KBM-7 (cell line): ENCODE measurements at places on chromosomes 3 and 15.

DNA sequence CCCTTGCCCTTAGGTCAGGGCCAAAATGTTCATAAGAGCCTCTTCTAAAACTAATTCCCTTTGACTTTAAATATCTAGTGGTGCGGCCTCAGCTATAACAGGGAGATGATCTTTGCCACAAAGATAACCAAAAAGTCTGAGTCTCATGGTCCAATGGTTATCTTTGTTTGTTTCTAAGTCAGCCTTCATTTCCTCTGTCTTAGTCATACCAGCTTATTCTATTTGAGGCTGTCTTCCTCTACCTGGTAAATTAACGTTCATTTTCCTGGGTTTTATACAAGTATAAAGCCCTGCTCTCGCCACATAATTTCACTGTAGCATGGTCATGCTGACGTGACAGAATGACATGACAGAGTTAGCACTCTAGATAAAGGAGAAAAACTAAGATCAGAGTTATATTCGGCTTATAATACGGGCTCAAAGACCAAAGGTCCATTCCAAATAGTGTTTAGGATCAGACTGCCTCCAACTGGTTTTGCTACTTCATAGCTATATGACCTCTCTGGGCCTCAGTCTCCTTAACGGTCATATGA, 18.4 kb downstream of the ZNF860 start:
- DNase-seq, result no peak

DNA sequence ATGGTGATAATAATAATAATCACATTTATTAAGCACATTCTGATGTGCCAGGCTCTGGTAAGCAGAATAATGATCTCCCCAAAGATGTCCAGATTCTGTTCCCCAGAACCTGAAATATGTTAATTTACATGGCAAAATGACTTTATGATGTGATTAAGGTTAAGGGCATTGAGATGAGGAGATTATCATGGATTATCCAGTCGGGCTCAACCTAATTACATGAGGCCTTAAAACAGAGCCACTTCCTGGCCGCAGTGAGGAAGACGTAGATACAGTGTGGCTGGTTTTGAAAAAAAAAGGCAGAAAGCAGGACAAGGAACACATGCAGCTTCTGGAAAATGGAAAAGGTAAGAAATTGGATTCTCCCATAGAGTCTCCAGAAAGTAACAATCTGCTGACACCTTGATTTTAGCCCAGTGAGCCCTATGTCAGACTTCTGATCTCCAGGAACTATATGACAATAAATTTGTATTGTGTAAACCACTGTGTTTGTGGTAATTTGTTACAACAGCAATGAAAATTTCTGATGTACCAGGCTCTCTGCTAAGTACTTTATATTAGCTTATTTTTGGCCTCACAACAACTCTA, 126.7 kb downstream of the ALCAM start:
- DNase-seq, result no peak

DNA sequence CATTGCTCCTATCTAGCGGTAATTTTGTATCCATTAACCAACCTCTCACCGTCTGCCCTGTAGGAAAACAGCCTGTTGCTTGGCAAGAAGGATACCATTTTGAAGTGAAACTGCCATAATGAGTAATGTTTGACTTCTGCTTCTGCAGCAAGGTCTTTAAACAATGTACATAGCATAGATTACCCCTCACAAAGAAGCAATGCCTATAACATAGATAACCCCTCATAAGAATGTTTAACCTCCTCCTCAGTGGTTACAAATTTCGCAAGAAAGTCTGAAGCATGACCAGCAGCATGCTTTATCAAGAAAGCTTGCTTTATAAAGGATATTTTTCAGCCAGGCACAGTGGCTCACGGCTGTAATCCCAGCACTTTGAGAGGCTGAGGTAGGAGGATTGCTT, 61.2 kb upstream of the MFGE8 start:
- DNase-seq, result no peak

DNA sequence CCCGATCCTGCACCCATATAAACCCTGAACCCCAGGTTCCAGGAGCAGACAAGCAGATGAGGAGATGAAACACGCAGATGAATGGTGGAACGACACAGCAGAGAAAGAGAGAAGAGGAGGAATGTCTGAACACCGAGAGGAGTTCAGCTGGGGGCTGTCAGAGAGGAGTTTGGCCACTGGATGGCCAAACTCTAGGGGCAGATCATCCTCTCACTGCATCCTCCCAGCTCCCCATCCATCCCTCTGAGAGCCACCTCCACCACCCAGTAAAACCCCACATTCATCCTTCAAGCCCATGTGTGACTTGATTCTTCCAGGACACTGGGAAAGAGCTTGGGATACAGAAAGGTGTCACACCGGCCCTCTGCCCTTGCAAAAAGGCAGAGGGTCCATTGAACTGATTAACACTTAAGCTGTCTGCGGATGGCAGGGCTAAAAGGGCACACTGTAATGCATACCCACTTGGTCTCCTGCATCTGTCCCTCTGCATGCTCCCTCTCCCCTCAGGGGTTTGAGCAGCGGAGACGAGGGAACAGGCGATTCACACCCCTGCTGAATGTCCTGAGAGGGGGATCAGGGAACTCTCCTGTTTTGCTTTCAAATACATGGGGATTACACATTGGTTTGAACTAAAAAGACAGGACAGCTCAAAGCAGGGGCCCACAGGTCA, 53.8 kb downstream of the TMED3 start:
- DNase-seq, result no peak

DNA sequence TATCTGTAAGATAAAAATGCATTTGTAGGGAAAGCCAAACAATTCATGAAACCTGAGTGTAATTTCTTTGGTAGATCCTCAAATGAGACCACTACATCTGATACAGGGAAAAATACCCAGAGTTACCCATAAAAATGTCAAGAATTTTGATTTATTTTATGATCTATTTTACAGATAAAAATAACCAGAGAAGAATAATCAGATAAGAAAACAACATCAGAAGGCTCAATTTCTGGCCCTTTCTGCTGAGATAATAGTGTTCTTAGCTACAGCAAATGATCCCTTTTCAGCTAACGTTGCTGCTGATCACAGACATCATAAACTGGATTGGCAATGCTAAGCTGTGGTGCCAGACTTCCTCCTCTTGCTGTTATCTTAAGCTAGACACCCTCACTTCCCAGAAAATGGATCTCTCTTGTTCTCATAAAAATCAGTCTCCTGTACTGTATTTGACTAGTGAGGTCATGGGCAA, 21.3 kb upstream of the TMEM108 start:
- no peak for DNase-seq

- DNase-seq, result no peak
Measured at GRCh38 chr3:46930945-46931403, 45.6 kb downstream of the CCDC12 start.

DNA sequence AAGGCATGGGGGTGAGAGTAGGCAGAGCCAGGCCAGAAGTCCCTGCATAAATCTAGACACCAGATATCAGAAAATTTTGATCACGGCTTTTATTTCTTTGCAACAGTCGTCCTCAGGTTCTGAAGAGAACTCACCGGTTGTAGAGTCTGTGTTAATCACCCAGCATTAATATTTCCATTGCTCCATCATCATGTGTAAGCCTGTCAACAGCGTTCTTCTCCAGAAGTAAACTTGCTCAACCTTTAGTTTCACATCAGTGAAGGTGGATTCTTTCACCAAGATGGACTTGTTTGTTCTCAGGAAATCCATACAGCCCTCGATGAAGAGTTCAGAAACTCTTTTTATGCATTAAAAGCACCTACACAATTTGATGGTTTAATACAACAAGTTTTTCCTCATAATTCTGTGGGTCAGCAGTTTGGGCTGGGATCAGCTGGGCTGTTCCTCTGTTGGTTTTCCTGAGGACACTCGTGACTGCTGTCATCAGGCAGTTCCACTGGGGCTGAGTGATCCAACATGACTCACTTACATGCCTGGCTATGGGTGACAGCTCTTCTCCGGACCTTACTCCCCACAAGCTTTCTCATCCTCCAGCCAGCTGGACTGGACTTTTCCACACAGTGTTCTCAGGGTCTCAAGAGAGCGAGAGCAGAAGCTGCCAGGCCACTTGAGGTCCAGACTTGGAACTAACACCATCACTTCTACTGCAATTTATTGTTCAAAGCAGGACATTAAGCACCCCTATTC, 303.4 kb downstream of the ZNF621 start:
- no peak for DNase-seq

- DNase-seq, result no peak
Measured at GRCh38 chr3:66717806-66718205, 217.0 kb upstream of the LRIG1 start.

- DNase-seq, result no peak
Measured at GRCh38 chr3:46075816-46076215, 48.5 kb upstream of the XCR1 start.

DNA sequence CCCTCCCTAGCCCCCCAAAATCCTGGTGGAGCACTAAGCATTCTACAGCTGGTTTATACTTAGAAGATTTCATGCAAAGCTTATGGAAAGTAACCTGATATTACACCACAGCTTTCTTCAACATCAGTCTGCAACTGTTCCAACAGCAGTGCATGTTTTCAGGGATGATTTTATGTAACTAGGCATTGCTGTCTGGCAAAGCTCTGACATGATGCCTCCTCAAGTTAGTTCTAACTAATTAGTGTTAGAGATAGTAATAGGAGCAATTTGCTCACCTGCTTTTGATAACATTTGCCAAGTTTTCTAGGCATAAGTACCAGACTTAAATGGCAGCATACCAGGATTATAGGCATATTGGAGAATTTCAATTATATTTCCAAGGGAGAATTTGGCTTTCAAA, 330.3 kb upstream of the SGO1 start:
- no peak for DNase-seq
